ENCODE measurements at places on chromosomes 4 and X.

DNA sequence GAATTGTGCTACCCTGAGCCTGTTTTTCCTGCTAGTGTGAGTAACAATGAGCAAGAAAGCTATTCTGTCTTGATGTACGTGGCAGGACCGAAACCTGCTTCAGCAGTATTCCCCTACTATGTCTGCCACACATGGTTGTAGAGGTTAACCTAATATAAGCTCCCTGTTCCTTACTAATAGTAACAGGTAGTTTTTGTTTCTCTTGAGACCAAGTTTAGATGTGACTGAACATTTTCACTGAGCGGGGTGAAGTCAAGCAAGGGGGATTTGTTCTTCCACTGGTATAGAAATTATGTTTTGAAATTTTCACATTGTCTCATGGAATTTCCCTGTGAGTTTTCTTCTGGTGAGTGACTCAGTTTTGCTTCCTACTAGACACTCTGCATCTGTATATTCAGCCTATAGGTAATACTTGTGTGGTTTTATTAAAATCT, 37.3 kb downstream of the RRAGB start:
- peak; percentile 1 for DNase-seq

DNA sequence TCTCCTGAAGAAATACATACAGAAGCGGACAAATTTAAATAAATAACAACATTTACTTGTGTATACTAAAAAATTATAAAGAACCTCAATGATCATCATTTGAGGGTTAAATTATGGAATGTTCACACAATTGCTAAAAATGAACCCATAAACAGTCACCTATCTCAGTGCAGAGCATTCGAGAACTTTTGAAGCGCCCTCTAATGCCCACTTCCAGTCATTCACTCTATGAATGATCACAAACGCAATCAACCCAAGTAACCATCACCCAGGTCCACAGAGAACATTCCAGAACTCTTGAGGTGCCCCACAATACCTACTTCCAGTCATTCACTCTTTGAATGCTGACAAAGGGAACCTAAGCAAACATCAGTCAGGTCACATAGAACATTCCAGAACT, 103.5 kb upstream of the PLAC1 start:
- DNase-seq = peak; percentile 42

DNA sequence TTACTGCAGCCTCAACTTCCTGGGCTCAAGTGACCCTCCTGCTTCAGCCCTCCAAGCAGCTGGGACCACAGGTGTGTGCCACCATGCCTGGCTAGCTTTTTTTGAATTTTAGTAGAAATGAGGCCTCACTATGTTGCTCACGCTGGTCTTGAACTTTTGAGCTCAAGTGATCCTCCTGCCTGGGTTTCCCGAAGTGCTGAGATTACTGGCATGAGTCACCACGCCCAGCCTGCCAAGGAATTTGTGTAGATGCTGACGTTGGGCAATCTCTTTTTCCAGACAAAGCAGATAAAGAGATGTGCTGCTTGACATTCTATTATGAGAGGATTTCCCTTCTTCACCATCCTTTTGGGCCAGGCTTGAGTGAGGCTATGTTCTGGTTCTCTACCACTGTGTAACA, 254.5 kb upstream of the RPS6KA3 start:
- DNase-seq = peak; percentile 39

GRCh38 chr4:72016011-72016410, 15.8 kb upstream of the NPFFR2 start:
- DNase-seq = no peak

DNA sequence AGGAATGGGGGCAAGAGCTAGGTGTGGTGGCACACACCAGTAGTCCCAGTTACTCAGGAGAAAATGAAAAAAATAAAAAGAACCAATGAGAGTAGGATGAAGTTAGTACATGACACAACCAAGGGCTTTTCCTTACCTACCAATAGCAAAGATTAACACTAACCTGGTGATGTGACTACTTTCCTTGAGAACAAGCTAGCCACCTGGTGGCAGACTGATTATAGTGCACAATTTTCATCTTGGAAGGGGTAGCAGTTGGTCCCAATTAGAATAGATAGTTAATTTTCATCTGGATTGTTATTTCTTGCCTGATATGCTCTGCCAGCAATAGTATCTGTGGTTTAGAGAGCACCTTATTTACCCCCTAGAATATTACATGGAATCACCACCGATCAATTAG, 1216.8 kb upstream of the PABPC4L start:
- no peak for DNase-seq

DNA sequence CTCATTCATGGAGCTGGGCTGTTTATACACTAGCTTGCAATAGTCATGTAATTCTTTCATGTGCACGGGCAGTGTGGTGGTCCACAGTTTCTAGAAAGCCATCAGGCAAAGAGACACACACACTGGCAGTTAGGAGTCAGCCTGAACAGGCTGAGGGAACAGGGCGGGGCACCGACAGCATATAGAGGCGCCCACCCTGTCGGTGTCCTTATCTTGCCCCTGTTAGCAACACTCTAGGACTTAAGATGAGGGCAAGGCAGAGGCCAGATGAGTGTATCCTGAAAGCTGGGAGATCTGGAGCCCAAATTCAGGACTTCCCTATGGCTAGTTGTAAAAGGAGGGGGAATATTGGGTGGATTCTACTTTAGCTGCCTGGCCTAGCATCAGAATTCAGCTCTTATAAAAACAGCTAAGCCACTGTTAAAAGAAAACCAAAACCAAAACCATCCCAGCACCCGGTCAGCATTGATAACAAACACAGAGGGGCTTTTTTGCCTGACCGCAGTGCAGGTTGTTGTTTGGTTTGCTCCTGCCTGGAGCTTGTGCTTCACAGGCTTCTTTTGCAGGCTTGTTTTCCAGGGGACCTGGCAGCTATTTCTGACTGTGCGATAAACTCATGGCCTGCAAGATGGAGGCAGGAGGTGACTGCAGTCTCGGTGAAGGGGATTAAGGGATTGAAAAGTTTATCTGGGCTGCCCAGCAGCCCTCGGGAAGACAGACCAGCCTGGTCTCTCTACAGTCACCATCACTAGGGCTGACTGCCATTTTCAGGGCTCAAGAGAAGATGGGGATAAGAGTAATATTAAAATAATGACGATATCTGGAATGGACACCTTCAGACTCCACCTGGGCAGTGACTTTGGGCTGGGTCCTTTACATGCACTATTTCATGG, 638.9 kb downstream of the MID1IP1 start:
- DNase-seq = peak; percentile 44

- no peak for DNase-seq
Measured at GRCh38 chr4:161894493-161895167, 269.2 kb downstream of the FSTL5 start.

GRCh38 chr4:85929961-85930665, 429.7 kb downstream of the MAPK10 start:
- DNase-seq = peak; percentile 20

- no peak for DNase-seq
Measured at GRCh38 chrX:9628779-9629493, 136.7 kb downstream of the GPR143 start.

DNA sequence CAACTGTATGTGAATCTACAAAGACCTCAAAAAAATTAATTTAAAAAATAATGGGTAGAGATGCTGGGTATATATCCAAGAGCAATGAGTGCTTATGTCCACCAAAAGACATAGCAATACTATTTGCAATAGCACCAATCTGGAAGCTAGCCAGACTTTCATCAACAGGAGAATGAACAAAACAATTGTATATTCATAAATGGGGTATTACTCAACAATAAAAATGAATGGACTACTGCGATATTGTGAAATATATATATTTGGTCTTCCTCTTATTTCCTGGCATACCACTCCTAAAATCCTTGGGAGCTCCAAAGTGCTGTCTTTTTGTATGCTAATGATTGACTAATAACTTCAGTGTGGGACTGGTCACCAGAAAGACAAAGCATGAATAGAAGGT, 77.5 kb downstream of the MSN start:
- peak; percentile 64 for DNase-seq

DNA sequence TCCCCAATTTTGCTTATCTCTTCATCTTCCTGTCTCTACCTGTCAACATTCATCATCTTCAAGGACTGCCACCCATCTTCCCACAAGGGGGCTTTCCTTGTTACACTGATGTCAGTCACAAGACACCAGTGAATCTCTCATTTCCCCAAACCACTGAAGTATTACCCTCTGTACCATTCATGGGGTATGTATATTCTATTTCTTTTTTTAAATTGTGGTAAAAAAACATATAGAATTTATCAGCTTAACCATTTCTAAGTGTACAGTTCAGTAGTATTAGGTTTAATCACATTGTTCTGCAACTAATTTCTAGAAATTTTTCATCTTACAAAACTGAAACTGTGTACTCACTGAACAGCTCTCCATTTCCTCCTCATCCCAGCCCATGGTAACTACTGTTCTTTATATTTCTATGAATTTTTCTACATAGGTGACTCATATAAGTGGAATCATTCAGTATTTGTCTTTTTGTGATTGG, 98.6 kb downstream of the LARP7 start:
- DNase-seq = no peak

GRCh38 chr4:106291678-106292077, 24.3 kb downstream of the TBCK start:
- no peak for DNase-seq

DNA sequence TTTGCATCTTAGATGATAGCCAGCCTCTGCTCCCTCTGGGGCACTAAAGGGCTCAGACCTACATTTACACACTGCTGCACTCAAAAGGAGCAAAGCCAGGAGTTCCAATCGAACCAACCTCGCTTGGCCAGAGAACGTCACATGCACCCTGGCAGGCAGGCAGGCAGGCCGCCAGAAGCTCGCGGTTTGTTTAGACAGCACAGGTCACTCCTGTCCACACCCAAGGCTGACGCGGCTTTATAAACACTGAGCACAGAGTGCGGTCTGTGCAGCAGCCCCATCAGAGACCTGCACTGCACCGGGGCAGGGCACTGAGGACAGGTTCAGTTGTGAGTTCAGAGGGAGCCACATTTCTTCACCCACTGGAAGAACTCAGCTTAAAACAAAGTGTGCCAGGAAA, 143.9 kb downstream of the BCOR start:
- DNase-seq = no peak

- no peak for DNase-seq
Measured at GRCh38 chrX:136256026-136256425, 4.8 kb upstream of the MAP7D3 start.

- no peak for DNase-seq
Measured at GRCh38 chrX:38774249-38774648, 27.0 kb upstream of the MID1IP1 start.

DNA sequence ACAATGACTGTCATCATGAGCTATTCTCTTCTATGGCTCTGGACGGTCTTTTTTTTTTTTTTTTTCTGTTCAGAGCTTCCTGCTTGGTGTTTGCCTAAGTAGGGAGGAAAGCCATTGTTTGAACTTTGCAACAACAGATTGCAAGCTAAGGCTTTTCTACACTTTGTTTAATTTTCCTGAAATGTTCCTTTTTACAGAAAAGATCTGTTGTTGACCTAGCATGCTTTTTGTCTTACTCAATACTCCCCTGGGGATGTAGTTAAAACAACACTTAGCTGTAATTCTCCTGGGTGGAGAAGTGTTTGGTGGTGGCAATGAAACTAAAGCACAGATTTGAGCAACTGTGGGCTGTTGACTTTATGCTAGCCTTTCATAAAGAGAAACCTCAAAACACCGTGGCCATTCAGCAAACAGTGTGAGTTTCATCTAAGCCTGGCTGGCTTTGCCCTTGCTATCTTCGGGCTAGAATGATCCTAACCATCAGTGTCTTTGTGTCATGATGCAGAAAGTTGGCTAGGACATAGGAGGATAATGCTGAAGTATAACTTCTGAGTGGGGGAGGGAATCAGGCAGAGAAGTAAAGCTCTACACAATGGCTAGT, 110.5 kb downstream of the ANXA3 start:
- peak; percentile 53 for DNase-seq

- peak; percentile 89 for DNase-seq
Measured at GRCh38 chr4:170047771-170048354, 21.7 kb upstream of the MFAP3L start.

DNA sequence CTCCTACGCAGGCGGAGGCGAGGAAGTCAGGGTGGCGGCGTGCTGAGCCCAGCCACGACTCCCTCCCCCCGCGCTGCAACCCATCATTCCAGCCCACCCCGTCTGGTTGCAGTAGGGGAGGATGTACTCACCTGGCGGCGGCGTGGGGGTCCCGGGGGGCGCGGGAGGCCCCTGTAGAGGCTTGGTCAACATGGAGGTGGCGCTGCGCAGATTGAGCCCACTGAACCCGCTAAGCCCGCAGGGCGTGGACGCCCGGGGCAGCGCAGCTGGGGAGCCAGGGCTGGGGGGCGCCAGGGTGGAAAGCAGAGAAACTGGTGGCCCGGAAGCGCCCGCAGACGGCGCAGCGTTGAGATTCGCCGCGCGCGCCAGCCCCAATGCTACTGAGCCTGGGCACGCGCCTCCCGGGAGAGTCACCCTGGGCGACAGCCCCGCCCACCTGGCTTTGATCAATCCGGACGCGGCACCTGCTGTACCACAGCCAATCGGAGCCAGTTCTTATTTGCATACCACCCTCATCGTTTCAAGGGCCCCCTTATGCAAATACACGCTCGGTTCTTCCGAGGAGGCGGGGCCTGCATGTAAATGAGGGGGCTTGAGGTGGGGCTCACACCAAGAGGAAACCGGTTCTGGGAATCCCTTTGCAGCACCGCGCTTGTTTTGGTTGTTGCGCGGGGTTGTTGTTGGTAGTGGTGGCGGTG, at the start of gene PIM2:
Gene PIM2, minus strand, starts transcription at position 382 of the 698 bp plus-strand sequence. Its CDS starts 190 bp downstream, at position 192.
- peak; percentile 94 for DNase-seq

- peak; percentile 15 for DNase-seq
Measured at GRCh38 chr4:109321232-109321631, 18.8 kb upstream of the COL25A1 start.

DNA sequence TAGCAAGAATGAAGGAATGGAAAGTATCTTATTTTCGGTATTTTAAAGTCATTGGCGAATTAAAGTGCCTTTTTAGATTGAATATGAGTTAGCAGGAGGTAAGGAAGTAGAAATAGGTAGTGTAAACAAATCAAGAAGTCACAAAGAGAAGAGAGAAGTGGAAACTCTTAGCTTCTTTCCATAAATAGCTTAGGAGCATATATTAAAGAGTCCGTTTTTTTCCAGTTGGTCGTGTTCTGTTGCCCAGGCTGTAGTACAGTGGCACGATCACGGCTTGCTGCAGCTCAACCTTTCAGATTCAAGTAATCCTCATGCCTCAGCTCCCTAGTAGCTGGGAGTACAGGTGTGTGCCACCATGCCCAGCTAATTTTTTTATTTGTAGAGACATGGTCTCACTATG, 56.4 kb downstream of the UBE2K start:
- DNase-seq = no peak

- DNase-seq = no peak
Measured at GRCh38 chr4:173264684-173265185, 69.4 kb downstream of the HMGB2 start.

GRCh38 chr4:45920861-45921260, 203.0 kb downstream of the GABRG1 start:
- DNase-seq = no peak

DNA sequence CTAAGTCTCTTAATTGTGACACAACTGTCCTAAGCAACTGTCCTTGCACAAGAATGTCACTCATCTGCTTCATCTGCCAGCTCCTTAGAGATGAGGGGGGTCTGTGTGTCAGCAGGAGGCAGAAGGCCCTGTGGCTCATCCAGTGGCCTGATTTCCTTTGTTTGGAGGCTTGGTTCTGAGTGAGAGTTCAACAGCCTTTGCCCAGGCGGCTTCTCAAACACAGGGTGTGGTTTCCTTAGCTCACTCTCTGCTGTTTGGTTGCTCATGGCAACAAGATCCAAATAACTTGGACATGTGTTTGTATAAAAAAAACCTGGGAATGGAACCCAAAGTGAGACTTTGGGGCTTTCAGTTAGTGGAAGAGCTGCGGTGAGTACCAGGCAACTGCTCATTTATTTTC, 46.6 kb downstream of the MAP7D3 start:
- DNase-seq = no peak

GRCh38 chrX:114650351-114650750, 66.5 kb downstream of the HTR2C start:
- DNase-seq = no peak
